H7 (cell line): ENCODE measurements at places on chromosomes 2 and 18. TPM values are rescaled to one million over a fixed set of nuclear protein-coding genes. Genes with fewer than 3 reads are reported as not detected.

DNA sequence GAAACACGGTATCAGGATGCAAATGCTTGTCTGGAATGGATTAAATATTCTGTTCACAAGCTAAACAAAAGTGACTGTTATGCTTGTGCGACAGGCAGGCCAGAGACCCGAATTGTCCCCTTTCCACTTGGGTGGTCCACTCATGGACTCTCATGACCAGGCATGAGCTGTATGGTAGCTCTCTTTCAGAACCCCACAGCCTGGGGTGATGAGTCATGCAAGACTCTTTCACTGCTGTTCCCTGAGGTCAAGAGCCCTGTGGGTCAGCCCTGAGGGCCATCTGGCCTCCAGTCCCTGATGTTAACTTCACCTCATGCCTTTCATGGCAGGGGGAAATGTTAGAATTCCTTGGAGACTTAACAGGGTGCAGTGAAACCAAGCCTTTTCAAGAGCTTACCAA is 13.7 kb upstream of the SAP130 start:
- no peak for DNase-seq

GRCh38 chr18:22210311-22210754 is 40.9 kb downstream of the GATA6 start:
- no peak for DNase-seq

DNA sequence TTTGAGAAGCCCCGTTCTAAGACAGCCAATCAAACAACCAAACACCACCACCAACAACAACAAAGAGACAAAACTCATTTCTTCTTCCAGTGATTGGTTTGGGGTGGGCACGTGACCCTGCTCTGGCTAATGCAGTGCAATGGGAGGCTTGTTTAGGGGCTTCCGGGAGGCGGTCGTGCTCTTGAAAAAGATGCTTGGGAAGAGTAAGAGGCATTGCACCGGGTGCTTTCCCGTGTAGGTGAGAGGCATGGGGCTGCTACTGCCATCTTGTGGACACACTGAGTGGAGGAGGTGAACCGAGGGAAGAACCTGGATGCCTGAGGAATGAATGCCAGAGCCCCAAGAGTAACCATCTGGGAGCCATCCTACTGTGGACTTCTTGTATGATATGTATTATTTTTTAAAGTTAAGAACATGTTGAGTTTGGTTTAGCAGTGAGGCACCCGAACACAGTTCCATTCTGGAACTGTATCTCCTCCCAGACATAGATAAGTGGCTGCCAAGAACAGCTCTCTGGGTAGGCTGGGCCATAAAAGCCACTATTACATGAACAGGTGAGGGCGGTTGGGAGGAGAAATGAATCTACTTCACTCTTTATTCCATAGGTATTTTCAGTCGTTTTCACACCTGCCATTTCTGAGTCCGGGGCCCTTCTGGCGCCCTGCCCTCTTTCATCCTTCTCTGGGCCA is 19.1 kb upstream of the ARHGAP25 start:
- peak; percentile 72 for DNase-seq

DNA sequence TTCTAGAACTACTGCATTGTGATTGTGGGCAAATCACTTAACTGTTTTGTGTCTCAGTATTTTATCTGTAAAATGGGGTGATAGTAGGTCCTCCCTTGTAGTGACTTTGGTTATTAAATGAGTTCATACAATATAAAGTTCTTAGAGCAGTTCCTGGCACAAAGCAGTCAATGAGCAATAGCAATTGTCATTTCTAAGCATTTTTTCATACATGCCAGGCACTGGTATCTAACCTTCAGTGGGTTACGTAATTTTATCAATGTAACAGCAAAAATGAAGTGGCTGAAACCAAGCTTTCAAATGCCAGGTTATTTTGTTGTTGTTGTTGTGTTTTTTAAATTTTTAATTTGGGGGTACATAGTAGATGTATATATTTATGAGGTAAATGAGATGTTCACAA is 401.9 kb downstream of the MEIS1 start:
- no peak for DNase-seq

GRCh38 chr2:33929467-33929866 is 330.4 kb upstream of the FAM98A start:
- DNase-seq: no peak

DNA sequence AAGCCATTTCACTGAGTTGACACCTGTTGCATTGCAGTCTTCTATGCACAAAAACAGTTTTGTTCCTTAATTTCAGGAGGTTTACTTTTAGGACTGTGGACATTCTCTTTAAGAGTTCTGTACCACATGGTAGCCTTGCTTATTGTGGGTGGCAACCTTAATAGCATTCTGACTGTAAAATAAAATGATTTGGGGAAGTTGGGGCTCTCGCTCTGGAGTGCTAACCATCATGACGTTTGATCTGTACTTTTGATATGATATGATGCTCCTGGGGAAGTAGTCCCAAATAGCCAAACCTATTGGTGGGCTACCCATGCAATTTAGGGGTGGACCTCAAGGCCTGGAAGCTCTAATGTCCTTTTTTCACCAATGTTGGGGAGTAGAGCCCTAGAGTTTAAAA is 3.4 kb downstream of the CTLA4 start:
- no peak for DNase-seq

DNA sequence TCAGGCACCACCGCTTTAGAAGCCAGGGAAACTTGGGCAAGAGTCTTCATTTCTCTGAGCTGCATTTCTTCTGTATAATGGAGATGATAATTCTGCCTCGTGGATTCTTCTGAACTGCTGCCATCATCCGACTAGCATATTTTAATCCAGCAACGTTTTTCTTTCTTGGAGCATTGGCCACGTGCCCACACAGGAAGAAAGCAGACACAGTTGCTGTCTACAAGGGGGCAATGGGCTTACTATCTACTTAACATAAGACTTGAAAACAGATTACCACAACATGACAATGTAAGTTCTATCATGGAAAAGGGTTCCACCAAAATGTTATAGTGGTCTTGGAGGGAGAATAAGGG is 176.5 kb downstream of the FAM210A start:
- DNase-seq: no peak

DNA sequence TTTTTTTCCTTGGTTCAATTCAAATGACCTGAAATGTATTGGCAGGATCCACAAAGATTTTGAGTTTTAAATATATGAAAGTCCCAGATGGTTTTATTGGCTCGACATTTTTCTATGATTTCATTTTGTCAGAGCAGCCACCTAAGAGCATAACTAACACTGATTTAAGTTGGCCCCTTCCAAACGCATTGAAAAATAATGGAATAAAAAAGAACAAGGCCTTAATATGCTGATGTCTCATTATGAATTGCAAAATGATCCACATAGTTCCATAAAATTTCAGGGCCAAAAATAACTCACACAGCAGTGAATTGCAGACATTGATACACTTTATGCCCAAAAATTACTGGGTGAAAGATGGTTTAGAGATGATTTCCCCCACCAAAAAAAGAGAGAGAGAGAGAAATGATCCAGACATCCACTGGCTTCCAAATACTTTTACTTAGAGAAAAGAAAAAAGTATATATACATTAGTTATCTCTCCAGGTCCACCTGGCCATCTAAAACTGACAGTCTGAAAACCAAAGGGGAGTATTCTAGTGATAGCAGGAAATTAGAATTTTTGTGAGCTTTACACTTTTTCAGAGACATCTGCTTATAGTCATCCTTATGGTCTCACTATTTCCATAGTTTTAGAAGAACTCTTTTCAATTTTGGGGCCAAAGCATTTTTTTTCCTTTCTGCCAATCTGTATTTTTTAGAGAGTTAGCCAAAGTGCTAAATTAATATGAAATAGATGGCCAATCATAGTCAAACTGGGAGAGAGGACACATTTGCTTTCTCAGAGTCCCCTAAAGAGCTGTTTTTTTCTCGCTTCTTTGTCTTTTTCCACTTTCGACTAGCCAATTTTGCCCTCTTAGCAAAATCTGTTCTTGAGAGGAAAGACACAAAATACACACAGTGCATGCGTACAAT is 213.5 kb upstream of the RND3 start:
- DNase-seq: no peak

- no peak for DNase-seq
These were observed 65.1 kb downstream of the CUL3 start for GRCh38 chr2:224520064-224520463.

- no peak for DNase-seq
These were observed 63.7 kb downstream of the COL4A3 start for GRCh38 chr2:227228061-227228667.

DNA sequence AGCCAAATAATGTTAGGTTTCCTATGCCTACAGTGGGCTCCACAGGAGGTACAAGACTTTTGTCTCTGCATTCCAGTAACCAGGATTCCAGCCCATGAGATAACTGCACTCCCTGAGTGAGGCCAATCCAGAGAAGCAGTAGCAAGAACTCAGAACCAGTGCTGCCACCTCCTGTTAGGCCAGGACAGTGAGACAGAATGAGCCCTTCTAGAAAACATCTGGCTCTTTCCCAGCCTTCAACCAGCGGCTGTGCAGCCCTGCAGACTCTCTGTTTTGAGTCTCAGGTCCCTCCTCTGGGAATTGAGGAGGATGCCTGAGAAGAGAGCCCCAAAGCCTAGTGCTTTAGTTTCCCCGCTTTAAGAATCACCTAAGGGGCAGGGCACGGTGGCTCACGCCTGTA is 44.2 kb downstream of the ARID5A start:
- peak; percentile 58 for DNase-seq

- DNase-seq: no peak
These were observed 107.2 kb downstream of the SOX11 start for GRCh38 chr2:5799348-5799747.

GRCh38 chr2:121197369-121198091 is 87.5 kb downstream of the TFCP2L1 start:
- no peak for DNase-seq

DNA sequence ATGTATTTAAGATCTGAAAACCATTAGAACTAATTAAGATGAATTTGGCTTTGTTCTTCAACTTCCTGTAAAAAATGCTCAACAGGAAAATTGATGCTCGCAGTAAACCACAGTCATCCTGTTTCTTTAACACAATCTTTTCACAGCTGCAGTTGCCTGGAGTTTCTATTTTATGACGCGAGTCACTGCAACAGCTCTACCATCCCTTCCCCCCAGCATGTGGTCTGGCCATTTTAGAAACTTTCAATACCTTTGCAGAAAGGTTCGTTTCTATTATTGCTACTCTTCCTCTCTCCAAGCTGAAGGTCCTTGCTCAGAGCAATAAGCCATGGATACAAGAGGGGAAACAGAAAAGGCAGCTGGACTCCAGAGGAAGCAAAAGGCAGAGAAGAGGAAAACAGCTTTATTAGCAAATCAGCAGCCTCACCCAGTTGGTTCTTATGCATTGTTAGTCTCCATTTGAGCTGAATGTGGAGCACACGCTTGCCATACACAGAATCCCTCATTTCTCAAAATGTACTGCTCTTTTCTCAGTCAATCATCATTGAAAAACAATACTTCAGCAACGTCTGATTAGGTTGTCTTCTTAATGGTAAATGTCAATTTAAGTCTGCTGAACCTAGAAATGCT is 3.9 kb downstream of the WIPF1 start:
- DNase-seq: no peak

- DNase-seq: no peak
These were observed 38.0 kb upstream of the ERMN start for GRCh38 chr2:157363612-157364101.

DNA sequence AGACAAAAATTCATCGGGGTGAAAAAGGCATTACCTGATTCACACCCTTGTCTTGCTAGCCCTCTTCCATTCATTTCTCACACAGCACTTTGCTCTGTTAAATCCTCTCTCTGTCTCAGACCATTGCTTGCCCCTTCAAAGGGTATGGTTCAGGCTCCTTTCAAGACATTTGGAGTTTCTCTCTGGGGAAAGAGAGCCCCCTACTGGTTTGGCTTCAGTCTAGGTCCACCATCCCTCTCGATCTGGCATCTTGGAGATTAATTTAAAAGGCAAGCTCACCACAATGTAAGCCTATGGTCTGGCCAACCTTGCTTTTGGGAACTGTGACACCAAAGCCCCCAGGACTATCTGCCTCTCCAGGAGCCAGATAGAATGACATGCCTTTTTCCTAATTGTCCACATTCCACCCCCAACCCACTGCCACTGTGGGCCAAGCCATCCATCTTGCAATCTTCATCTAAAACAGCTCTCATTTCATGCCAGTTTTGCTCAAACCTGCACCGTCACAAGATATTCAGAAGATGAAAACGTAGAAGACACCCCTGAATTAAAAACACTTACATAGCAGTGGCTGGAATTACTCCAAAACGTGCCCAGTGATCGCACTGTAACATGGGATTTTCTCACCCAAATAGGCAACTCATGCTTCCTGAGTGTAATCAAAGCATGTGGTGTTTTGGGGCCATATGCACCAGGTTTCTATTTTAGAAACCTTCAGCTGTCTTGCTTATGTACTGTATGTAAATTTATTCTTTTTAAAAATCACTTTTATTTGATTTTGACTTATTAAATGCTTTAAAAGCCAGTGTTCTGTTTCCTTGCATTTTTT is 93.9 kb downstream of the FARSB start:
- peak; percentile 81 for DNase-seq

PRLH gene
- total RNA-seq: not detected in 2 replicates

SERPINB13 gene
- total RNA-seq: not detected in 2 replicates

ABCG8 gene
- not detected in 2 replicates for total RNA-seq

GULP1 gene
- 49.4 and 63.8 TPM in 2 replicates for total RNA-seq

PLB1 gene
- not detected in 2 replicates for total RNA-seq

ST8SIA3 gene
- total RNA-seq: 0.66 and 1.5 TPM in 2 replicates

GKN1 gene
- total RNA-seq: not detected in 2 replicates
